ENCODE measurements at places on chromosomes 5 and 9.

DNA sequence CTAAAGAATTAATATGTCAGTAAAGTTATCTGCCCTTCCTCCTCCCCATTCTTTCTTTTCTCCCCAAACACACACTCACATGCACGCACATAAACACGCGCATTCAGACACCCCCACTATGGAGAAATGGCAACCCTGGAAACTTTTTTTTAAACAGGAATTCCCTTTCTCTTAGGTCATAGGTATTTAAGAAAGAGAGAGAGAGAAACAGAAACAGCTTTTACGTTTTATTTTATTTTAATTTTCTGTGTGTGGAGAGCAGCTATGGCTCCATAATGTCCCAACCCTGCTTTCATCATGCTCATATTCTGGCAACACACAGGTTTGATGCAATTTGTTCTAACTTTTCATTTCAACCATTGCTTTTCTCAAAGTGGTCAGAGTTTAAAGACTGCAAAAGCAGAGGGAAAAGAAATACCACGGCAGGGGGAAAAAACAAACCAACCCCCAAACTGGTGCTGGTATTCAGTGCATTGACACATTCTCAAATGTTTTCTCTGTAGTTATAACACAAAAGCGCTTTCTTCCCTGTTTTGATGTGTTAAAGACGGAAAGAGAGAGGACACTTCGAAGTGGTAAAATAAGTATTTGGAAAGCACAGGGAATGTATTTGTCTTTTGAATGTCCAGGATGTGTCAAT is 126.0 kb upstream of the TMEM161B start:
- no peak for DNase-seq

DNA sequence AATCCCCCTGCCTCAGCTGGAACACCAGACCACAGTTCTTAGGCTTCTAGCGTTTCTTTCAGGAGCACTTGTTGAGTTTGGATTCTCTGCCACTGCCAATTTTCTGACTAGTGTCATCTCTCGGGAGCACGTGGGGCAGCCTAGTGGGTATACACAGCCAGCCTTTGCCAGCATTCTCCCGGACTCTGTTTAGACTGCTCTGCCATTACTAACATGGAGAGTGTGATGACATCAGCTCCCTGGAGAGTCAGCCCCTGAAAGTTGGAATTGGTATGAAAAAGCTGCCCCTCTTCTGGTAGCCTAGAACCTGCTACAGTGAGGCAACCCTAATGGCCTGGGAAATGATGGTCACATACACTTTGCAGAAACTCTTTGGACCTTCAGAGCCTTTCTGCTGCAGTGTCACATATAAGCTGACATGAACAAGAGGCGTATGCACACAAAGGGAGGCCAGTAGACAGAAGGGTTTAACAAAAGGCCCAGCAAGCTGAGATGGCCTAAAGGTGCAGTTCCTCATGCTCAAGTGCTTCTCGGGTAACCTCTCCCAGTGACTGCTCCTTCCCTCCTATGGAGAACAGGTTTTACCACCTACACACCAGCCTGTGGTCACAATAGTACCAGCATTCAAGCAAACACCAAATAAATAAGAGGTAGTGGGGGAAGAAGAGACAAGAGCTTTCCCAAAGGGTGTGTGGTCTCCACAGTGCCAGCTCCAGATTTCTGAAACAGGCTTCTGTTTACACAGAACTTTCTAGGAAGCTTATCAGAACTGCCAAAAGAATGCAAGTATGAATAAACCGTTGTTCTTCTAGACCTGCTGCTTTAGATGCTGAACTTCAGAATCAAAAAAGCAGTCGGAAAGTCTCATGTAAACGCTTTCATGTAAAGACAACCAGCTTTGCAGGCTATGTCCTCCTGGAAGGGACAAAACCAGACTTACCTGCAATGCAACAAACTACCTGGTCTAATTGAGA is 16.5 kb downstream of the SPACA9 start:
- no peak for DNase-seq

DNA sequence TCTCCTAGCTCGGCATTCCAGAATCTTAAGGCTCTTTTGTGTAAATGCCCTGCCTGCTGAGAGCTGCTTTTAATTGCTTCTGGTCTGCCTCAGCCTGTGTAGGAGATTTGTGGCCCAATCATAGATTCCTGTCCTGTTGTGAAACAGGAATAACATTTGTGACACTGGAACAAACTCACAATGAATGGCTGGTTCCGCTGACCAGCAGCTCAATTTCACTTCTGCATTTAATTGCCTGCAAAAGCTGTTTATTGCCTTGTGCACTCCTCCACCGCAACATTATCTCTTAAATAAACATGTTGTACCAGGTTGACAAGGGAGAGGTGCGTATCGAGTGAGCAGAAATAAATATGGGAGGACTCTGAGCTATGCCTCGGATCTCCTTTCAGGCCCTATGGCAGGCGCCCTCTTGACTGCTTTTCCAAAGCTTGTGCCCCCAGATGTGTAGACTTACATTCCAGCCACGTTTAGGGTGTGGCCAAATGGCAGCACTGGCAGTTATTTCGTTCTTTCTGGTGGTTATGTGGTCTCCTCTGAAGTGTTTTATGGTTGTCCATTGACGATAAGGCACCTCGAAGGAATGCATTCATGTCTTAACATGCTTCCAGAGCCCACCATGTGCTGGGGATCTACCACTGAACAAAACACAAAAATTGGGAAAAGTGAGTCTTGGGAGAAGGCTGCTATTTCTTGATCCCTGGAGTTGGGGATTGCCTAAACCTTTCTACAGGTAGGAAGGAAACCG is 58.1 kb downstream of the DMRT1 start:
- no peak for DNase-seq

GRCh38 chr9:78221425-78221824 is 14.4 kb upstream of the CEP78 start:
- no peak for DNase-seq

GRCh38 chr5:176731506-176732160 is 78.7 kb upstream of the UNC5A start:
- no peak for DNase-seq

DNA sequence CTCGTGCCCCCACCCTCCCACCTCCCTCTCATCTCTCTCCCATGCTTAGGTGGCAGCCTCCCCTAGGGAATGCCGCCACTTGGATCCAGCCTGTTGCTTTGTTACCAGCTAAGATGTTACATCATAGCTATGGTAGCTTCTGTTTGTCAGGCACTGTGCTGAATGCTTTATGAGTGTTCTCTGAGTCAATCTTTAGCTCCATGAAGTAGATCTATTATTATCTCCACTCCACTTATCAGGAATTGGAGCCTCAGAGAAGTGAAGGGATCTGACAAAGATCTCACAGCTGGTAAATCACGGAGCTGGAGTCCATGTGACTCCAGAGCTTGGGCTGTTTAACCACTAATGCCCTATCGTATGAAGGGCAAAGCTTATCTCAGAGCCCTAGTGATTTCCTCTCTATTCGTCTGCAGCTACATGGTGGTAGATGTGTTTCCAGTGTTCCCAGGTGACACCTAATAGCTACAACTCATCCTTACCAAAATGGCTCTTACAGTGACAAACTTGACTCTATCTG is 54.1 kb downstream of the GARNL3 start:
- DNase-seq = no peak

- no peak for DNase-seq
Measured at GRCh38 chr5:116543501-116543900, 31.1 kb downstream of the SEMA6A start.

GRCh38 chr9:88661759-88662158 is 126.8 kb downstream of the NXNL2 start:
- DNase-seq = no peak

- DNase-seq = no peak
Measured at GRCh38 chr9:95129476-95130291, 187.8 kb downstream of the FANCC start.

DNA sequence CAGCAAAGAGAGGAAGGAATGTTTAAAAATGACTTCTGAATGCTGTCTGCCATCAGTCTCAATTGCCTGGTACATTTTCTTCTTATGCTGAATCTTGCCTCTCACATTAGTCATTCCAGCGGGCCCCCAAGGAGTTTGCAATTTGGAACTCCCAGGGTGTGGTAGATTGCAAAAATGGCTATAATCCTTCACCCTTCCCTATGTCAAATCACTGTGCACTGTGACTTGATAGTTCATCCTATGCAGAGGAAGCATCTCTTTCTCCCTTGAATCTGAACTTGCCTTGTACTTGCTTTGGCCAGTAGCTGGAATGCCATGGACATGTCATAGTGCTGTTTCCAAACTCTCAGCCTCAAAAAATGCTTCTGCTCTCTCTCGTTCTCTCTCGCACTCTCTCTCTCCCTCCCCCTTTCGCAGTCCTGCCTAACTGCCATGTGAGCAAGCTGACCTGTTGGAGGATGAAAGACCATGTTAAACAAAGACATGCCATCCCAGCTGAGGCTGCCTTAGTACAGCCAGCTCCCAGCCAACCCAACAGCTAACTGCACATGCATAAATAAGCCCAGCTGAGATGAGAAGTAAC is 284.0 kb upstream of the TLE4 start:
- DNase-seq = no peak

- no peak for DNase-seq
Measured at GRCh38 chr9:6811436-6811835, 53.7 kb downstream of the KDM4C start.

GRCh38 chr9:93260263-93261066 is 76.5 kb downstream of the WNK2 start:
- no peak for DNase-seq

DNA sequence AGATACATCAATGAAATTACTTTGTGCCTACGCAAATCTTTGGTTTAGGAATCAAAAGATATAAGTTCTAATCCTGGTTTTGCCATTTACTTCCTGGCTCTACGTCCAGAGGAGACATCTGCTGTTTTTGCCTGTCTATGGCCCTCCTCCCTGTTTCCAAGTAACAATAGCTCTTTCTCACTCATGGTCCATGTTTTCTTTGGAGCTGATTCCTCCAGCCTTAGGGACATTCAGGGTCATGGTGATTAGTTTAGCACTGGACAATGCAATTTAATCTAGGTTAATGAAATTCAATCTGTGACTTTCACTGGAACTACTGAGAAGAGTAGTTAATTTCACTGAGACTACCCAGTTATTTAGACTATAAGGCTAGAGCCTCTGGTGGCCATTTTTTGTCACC is 170.6 kb downstream of the SEMA6A start:
- DNase-seq = no peak

- DNase-seq = no peak
Measured at GRCh38 chr9:129879991-129880653, 44.9 kb downstream of the USP20 start.

- no peak for DNase-seq
Measured at GRCh38 chr5:138616508-138616907, 41.3 kb upstream of the HSPA9 start.

DNA sequence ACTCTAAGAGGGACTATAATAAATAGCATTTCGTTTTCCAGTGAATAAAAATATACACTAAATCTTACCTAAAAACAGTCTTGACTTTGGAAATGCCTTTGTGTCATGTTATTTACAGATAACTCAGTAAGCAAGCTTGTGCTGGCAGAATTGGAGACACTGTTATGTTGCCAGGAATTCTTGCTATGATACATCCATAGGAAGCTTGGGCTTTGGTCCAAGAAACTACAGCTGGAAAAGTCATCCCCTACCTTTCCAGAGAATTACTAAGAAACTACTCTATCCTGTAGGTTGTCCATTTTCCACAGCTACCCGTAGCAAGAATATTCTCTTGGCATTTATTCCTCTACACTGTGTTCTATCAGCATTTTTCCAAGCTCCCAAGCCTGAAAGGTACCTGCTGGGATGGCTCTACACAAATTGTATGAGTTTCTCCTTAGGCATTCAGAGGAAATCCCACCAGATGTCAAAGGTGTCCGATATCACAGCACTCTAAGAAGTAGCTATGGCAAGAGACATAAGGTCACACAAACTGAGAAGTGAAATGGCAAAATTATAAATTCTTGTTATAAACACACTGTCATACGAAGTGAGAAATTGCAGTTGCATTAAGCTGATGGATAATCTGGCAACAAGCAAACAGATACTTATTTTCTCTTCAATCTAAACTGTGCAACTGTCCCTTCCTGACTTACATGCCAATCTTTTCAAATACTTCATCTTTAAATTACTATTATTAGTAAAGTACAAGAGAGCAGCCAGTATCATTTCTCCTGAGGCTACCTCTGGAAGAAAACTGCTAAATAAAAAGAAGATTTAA is 68.5 kb downstream of the MCTP1 start:
- no peak for DNase-seq

DNA sequence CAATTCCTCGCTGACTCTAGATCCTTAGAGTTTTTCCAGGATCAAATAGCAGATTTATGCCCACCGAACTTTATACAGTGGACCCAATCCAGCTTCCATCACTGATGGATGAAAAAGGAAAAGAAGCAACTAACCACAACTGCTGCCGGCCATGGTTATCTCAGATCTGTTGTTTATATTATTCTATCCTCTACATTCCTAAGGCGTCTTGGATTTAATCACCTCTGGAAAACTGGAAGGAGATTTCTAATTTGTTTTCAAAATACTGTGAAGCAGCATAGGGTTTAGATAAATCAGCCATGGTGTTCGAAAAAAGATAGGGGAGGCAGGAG is 663 bp upstream of the ZNF366 start:
- DNase-seq = no peak

GRCh38 chr9:17905366-17905765 is 326.5 kb downstream of the SH3GL2 start:
- DNase-seq = no peak

DNA sequence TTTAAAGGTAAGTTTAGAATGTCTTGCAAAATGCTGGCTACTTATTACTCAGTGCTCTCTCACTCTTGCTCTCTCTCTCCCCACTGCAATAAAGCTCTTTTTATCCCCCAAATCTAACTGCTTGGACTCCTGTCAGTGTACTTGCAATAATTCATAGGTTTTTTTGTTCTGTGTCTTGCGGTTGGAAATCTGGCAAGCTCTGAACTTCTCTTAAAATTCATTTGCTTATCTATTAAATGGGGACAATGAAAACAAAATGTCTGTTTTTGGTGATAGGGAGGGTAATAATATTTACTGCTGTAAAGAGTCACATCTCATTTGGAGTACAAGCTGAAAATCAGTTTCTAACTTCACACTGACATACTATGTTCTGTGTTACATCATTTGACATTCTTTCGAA is 18.7 kb upstream of the OR13D1 start:
- DNase-seq = no peak

DNA sequence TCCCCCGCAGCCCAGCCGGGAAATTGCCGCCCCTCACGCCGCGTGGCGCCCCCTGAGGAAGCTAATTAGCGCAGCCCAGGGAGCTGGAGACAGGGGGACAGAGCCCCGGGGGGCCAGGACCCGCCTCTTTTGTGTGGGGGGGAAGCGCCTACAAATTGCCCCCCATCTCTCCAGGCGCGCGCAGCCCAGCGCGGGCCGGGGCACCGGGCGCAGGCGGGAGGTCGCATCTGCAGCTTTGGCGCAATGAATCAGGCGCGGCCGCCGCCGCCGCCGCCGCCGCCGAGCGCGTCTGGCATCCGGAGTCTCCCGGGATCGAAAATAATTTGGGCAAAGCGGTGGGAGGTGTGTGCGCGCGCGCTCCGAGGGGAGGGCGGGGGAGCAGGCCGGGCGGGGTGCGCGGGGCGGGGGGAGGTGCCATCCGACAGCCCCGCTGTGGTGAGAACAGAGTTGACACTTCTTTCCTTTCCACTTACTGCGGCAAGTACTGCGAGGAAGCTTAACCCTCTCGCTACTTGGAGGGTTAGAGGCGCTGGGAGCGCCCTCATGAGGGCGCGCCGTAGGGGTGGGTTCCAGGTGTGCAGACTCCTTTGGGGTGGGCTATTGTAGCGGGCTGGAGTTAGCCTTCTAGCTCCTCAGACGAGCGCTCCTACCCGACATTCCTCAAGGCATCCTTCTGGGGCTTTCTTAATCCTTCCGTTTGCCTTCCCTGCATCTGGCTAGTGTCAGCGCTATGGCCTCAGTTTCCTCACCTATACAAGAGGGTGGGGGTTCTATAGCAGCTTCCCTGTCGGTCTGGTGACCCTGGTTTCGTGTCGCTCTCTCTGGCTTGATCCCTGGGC is 63.1 kb downstream of the CXXC5 start:
- peak; percentile 35 for DNase-seq

- no peak for DNase-seq
Measured at GRCh38 chr5:176532795-176533194, 4.4 kb downstream of the RNF44 start.
